ENCODE measurements at places on chromosomes 7 and 10. TPM values are rescaled to one million over a fixed set of nuclear protein-coding genes. Genes with fewer than 3 reads are reported as not detected.

GRCh38 chr7:93509303-93509702 is 65.2 kb downstream of the CALCR start:
- no peak for DNase-seq

- DNase-seq = no peak
Measured at GRCh38 chr7:67343114-67343513, 346.5 kb downstream of the TYW1 start.

GRCh38 chr10:6796231-6796630 is 216.2 kb upstream of the PRKCQ start:
- DNase-seq = no peak

DNA sequence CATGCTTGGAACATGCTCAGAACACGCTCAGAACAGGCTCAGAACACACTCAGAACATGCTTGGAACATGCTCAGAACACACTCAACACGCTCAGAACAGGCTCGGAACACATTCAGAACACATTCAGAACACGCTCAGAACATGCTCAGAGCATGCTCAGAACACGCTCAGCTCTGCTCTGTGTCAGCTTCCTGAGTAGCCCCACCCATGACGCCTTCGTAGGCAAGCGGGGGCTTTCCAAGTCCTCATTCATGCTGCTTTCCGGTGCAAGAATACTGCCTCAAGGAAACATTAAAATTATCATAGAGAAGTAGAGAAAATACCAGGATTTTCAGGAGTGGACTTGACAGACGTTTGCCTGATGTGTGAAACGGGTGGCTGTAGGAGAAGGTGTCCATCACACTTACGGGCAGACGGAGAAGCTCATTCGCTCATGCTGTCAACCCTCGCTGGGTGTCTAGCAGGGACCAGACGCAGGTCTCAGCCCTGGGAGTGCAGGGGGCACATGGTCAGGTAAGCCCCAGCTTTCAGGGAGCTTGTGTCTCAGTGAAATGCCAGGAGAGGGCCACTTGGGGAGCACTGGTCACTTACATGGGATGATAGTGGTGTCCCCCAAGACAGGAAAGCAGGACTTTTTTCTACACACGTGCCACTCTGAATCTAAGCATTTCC is 24.7 kb downstream of the EN2 start:
- DNase-seq = no peak

DNA sequence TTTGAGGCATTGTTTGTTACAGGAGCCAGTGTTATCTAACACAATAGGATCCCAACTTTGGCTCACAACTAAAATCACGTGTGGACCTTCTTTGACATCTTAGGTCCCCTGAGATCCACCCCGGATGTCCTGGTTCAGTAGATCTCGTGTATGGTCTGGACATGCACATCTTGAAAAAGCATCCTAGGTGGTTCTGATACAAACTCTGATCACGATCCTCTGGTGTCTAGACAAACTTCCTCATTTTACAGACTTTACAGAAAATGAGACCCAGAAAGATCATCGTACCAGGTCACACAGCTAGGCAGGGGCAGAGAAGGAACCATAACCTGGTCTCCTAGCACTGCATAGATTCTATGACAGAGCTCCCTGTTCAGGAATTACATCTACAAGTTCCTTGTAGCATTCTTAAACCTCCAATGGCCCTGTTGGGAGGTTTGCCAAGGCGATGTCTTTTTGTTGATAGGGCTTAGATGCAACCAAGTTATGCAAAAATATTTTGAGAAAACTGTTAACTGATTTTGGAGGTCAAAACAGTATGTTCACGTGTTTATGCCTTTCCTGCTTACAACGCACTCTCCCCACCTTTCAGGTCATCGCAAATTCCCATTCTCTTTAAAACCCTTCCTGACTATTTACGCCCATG is 30.8 kb upstream of the CHST15 start:
- no peak for DNase-seq

DNA sequence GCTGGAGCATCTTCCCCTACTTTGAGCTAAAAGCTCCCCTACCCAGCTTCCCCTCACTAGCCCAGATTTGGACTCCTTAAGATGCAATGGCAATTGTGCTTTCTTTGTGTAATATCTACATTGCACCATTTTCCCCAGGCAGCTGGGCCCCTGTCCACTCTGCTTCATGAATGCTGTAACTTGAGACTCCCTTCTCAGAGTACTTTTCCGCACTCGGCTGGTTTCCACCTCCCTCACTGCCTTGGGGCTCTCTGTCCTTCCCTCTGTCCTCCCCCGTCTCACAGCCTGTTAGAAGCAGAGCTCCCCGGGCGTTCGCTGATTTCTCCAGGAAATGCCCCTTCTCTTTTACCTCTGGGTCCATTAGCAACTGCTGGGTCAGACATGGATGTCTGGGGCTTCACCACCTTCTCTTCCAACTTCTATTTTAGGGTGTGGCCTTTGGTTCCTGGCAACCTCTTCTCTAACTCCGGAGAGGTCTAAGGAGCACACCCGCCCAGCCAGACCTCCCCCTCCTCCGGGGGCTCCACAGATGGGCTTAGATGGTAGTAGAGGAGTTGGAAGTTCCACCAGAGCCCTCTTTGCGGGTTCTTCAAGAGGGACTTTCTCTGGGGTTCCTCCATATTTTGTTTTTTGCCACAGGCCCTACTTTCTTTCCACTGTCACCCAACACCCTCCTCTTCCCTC is 2.9 kb upstream of the TMEM72 start:
- DNase-seq = no peak

Gene LAMB4
- total RNA-seq = not detected

Gene ELFN1
- total RNA-seq = not detected

Gene WIPF3
- total RNA-seq = not detected

Gene GIMAP5
- total RNA-seq = 75.5 TPM

Gene ACTL6B
- not detected for total RNA-seq

Gene CADPS2
- total RNA-seq = not detected

Gene GIMAP2
- total RNA-seq = 26.1 TPM

Gene LIPK
- not detected for total RNA-seq

Gene GPRIN2
- total RNA-seq = not detected

All from natural killer cell treated with Interleukin-12 subunit alpha and Interleukin-12 subunit beta and Interleukin-15 and Interleukin-18, amount 100 ng/mL, for 72 hours (primary cell).